IPS-NIHi11 (cell line): ENCODE measurements at places on chromosomes 1 and 21.

- no peak for DNase-seq
These were observed 4.3 kb upstream of the FGGY start for GRCh38 chr1:59292562-59292961.

- DNase-seq: no peak
These were observed 8.8 kb upstream of the ABCB10 start for GRCh38 chr1:229567109-229567868.

GRCh38 chr1:8023995-8024313 is 2.2 kb downstream of the ERRFI1 start:
- no peak for DNase-seq

GRCh38 chr1:201636097-201636496 is 97.2 kb downstream of the NAV1 start:
- no peak for DNase-seq

GRCh38 chr1:56676571-56677035 is 31.5 kb downstream of the PRKAA2 start:
- DNase-seq: no peak

- DNase-seq: peak; percentile 86
These were observed 89.0 kb upstream of the PPM1J start for GRCh38 chr1:112803906-112804762.

DNA sequence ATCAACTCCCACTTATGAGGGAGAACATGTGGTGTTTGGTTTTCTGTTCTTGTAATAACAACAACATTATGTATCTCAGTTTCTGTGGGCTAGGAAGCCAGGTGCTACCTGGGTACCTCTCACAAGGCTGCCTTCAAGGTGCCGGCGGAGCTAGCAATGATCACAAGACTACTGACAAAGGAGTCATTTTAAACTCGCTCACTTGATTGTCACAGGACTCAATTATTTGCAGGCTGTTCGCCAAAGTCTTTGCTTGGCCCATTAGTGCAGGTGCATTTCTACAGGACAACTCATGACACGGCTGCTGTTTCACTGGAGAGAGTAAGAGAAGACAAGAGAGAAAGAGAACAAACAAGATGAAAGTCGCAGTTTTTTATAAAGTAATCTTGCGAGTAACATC is 1237.4 kb upstream of the TMPRSS15 start:
- no peak for DNase-seq

- peak; percentile 31 for DNase-seq
These were observed 1.9 kb downstream of the EPHX1 start for GRCh38 chr1:225811622-225812487.

- DNase-seq: no peak
These were observed 48.1 kb upstream of the ANGPTL1 start for GRCh38 chr1:178918955-178919354.

GRCh38 chr21:21688889-21689288 is 690.7 kb downstream of the NCAM2 start:
- DNase-seq: no peak

DNA sequence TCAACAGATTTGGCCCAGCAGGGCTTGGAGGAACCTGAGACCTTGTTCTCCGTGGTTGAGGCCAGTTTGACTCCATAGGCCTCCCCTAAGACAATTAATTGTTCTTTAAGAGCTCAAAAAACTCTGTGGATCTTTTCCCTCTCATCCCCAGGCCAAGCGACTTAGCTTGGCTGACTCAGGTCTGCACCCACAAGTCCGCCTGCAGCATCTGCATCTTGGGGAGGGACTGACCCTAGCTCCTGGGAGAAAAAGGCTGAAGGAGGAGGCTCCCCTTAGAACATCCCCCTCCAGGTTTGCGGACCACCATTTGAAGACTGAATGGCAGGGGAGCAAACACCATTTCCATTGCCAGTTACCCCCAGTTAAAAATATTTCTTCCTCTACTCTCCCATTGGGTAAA is 1.5 kb upstream of the HES2 start:
- no peak for DNase-seq

DNA sequence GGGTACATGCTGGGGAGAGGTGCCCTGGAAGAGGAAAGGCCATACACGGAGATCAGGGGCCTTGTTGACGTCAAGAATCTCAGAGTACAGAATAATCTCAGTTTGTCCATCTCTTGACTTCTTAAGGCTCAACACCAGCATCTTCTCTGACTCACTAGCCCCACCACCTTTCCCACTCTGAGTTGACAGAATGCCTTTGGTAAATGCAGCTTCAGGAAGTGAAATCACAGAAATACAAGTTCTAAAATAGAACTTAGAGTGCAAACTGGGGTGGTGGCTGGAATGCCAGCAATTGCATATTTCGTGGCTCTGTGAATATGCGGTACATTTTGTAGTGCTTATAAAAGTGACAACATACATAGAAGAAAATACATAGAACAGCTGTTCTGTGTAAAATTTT is 1.6 kb downstream of the COG2 start:
- no peak for DNase-seq

DNA sequence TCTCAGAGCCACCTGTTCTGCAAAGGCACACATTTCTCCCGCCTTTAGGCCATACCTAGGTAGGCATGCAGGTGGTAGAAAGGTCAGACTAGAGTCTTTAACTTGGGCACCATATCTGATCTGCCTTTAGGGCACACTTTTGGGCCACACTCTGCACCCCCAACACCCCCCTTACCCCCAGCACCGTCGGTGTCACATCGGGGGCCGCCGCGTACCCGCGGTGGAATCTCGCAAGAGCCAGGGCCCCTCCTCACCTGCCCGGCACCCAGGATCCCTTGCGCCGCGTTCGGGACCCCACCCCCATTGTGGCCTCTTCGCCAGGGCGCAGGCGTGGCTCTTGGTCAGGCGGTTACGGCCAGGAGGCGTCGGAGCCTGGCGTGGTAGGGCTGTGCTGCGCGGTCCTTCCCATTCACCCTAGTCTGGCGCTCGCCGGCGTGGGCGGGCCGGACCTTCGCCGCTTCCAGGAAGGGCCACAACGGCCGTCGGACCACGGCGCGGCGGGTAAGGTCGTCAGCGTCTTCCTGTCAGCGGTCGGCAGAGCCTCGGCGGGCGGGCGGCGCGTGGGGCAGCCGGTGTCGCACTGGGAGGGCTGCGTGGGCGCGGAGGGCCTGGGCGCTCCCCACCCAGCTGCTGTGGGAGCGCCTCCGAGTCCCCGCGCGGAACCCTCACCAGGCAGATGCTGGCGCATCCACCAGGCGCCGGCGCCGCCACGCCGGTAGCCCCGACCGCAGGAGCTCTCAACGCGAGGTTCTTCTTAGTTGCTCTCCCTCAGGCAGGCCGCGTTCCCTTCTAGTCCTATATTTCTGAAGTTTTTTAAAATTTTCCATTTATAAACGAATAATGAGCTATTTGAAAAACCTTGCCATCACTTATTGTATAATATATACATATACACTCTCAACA is at the start of gene DNAH14:
Gene DNAH14 (plus strand): TSS at position 341 of the 903 bp plus-strand sequence. CDS start 23,028 bp downstream, outside the sequence.
- DNase-seq: peak; percentile 91

DNA sequence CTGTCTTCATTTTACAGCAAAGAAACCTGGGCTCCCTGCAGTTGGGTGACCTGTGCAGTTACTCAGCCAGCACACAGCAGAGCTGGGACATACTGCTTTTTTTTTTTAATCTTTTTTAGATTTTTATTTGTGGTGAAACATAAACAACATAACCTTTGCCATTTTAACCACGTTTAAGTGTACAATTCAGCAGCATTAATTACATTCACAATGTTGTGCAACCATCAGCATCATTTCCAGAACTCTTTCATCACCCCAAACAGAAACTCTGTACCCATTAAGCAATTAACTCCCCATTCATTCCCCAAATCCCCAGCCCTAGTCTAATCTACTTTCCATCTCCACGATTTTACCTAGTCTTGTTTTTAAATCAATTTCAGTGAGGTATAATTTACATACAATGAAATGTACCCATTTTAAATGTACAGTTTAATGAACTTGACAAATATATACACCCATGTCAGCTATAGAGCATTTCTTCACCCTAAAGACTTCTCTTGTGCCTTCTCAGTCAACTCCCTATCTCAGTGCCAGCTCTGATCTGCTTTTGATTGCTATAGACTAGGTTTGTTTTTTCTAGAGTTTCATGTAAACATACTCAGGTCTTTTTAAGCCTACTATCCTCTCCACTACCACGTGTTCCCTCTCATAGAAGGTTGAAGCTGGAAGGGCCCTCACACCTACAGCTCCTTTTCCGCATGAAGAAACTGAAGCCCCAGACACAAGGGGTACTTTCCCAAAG is 37.8 kb upstream of the C8B start:
- no peak for DNase-seq

GRCh38 chr1:62988867-62989266 is 204.9 kb downstream of the ATG4C start:
- DNase-seq: no peak

- no peak for DNase-seq
These were observed 20.9 kb downstream of the NTMT2 start for GRCh38 chr1:170166518-170167180.

DNA sequence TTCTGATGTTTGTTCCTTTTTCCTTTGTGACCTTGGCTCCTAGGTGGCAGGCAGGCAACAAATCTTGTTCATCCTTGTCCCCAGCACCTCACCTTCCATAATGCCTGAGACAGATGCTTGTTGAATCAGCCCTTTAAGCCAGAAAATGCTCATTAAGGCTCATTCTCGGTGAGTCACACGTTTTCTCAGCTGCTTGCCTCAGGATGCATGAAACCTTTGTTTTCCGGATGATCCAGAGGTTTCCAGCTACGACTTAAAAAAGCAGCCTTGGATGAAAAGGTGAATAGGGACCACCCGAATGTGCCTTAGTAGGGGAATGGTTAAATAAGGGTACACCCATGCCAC is 4.6 kb upstream of the ATP13A2 start:
- no peak for DNase-seq

DNA sequence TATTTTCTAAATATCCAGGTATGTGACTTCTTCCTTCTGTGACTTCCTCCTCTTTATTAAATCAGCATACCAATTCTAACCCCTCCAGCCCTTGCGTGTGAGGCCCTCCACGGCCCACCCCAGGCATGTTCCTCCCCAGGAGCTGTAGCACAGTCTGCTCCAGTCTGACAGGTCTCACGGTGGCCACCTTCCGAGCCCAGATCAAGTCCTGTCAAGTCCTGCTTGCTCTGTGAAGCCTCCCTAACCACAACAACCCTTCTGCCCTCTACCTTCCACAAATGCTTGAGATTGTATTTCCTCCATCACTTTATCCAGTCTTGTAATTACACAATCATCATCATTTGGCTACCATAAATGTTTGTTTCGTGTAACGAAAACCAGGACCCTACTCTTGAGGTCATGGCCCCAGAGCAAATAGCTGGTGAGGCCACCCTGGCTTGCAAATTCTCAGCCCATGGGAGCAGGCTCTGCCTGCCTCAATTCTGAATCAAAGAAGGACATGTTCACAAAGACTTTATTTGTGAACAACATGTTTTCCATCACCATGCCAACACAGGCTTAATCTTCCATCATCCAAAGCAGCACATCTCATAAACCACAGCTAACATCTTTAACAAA is 33.0 kb upstream of the S100A7 start:
- no peak for DNase-seq

GRCh38 chr1:1230656-1231399 is 973 bp downstream of the SDF4 start:
- no peak for DNase-seq

DNA sequence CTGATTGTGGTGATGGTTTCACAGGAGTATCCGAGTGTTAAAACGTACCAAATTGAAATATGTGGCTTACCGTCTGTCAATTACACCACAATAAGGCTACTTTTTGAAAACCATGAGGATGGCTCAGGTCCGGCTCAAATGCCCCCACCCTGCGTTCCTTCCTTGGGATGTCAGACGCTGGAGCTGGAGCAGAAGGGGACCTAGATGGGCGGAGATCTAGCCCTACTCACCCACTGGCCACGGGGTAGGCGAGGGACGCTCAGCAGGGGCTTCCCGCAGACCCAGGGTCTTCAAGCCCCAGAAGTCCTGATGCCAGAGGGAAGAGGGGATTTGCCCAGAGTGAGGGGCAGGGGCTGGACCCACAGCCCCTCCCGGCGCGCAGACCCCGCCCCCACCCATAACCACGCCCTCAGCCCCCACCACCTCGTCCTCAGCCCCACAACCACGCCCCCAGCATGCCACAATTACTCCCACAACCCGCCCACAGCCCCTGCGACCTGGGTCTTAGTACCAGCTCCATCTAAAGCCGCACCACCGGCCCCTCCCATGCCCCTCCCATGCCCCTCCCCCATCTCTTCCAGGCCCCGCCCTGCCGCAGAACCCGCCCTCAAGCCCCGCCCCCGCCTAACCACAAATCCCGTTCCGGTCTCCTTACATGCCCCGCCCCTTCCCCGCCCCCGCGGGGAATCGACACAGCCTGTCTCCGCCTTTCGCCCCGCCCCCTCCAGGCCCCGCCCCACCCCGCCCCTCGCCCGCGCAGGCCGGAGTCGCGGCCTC is at the start of gene LRRC3:
Gene LRRC3 (plus strand): TSS at position 764 of the 777 bp plus-strand sequence. CDS start 1,135 bp downstream, outside the sequence.
- DNase-seq: peak; percentile 98

- no peak for DNase-seq
These were observed 195.4 kb upstream of the FGGY start for GRCh38 chr1:59101518-59101917.

- DNase-seq: no peak
These were observed 1.7 kb downstream of the SPSB1 start for GRCh38 chr1:9294405-9294773.

DNA sequence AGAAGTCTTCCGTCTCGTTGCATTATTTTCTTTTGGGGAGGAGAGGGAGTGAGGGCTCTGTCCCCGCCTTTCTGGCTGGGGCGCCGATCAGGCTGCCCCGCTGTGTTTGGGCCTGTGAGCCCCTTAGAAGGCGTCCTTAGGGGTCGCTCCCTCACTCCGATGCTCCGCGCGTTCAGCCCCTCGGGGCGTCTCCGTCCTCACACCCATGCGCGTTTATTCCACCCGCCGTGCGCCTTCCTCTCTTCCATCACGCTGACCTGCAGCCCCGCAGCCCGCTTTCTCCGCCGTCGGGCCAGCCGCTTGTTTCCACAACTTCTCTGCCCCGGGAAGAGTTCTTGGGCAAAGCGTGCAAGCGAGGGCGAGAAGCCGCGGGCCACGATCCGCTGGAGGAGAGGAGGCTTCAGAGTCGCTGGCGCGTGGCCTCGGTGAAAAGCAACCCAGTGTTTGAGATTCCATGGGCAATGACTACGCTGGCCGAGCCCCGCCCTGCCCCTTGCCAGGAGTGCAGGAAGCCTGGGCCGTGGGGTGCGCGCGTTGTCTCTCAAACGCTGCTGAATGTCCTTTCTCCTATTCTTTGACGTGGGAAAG is 27.7 kb downstream of the TRIM11 start:
- DNase-seq: peak; percentile 43

- no peak for DNase-seq
These were observed 7.1 kb upstream of the NID1 start for GRCh38 chr1:236072001-236072400.

- DNase-seq: no peak
These were observed 55.4 kb downstream of the ARHGEF10L start for GRCh38 chr1:17594690-17595601.

- DNase-seq: no peak
These were observed 61.1 kb downstream of the SPEN start for GRCh38 chr1:15908597-15908996.
